ENCODE measurements at places on chromosomes 11 and 22.

DNA sequence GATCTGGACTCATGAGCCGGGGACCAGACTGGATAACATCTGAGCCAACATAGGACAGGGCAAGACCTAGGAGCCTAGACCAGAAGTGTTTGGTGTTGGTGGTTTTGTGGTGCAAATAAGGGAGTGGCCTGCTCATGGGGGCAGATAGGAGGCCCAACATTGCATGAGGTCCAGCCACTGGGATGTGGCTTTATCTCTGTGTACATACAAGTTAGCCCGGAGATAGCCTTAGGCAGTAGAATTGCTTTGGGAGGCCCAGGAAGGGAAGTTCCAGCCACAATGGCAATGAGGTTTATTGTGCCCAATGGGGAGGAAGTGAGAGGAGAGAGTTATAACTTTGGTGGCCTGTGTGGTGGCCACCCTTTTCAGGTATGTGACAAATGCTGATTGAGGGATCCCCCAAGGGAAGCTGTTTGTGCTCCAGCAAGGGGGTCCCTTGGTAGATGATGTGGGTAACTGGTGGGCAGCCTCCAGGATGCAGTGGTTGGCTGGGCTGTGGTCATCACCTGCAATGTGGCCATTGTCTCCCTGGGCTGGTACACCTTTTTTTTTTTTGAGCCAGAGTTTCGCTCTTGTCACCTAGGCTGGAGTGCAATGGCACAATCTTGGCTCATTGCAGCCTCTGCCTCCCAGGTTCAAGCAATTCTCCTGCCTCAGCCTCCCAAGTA, 6.4 kb downstream of the LMO2 start:
- DNase-seq: no peak

DNA sequence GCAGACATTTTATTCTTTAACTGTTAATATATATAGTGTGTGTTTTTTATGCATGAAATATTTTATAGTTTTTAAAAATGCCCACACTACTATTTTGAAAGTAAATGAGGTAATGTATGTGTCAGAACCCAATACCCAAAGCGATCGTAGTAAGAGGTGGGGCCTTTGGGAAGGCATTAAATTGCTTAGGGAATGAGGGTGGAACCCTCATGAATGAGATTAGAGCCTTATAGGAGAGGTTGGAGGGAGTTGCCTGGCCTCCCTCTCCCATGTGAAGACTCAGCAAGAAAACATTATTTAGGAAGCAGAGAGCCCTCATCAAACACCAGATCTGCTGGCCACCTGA, 11.1 kb downstream of the KLHL35 start:
- no peak for DNase-seq

- DNase-seq: no peak
Measured at GRCh38 chr11:101215069-101215468, 85.5 kb upstream of the PGR start.

- no peak for DNase-seq
Measured at GRCh38 chr22:30491381-30491780, 14.1 kb downstream of the SEC14L4 start.

GRCh38 chr11:42344204-42344792, 884.8 kb upstream of the LRRC4C start:
- no peak for DNase-seq
